ENCODE measurements at places on chromosomes 2 and 18.

DNA sequence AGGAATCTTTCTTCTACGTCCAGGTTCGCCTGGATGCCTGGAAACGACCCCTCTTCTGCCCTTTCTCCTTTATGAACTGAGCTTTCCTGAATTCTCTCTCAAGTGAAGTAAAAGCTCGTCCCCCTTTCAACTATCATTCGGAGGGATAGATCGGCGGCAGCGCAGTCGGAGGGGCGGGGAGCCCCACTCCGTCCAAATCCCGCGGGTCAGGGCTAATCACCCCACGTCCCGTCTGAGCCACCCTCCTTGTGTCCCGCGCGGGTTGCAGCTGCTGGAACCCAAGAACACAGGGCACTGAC is 367 bp downstream of the FBXO48 start:
- DNase-seq = no peak

DNA sequence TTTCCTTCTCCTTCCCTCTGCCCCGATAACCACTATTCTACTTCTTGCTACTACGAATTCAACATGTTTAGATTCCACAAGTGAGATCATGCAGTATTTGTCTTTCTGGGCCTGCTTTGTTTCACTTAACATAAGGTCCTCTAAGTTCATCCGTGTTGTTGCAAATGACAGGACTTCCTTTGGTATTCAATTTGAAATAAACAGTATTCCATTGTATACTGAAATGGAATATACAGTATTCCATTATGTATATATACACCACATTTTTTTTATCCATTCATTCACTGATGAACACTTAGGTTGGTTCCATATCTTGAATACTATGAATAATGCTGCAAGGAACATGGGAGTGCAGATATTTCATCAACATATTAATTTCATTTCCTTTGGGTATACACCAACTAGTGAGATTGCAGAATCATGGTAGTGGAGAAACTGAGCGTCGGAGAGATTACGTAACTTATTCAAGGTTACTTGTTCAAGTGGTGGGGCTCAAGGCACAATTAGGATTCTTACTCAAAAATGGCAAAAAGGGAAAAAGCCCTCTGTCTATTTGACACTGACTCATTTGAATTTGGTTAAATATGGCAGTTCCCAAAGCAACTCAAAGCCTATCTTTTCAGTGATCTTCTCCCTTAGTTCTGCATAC is 85.1 kb downstream of the CHN1 start:
- no peak for DNase-seq

GRCh38 chr2:94987074-94988020 is 38.2 kb upstream of the MAL start:
- DNase-seq = no peak

DNA sequence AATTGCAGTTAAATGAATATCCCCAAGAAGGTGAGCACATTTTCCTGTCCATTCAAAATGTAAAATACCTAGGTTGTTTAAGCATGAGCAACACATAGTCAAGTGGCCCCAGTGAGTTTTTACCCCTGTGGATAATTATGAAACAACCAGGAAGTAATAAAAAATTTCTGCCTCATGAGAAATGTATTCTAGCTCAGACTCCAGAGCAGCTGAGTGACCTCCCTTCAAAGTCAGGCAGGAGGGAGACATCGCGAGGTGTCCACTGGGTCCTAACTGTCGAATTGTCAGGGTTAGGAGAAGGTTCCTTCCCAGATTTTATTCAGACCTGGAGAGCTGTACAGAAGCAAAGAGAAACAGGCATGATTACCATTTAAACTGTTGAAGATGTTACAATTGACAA is 416.6 kb upstream of the SMIM21 start:
- DNase-seq = no peak

- no peak for DNase-seq
Observed at GRCh38 chr2:83251321-83251872, 1207.7 kb downstream of the SUCLG1 start.
